Right cardiac atrium (tissue), 5 donors: ENCODE measurements at places on chromosomes 2 and 18.

DNA sequence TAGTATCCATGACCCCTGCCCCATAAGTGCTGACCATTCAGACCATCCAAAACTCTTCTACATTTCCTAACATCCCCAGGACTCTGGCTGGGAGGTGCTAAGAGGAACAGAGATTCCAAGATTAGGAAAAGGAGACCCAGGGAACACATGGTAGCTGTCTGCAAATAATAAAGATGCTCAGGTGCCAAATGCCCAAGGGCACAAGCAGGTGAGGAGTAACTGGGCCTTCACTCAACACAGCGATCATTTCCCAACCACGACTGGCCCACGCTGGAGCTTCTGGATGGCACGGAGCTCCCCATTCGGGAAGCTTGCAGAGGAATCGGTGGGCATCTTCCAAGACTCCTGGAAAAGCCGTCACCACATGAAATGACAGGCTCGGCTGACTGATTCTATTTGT, 255.9 kb upstream of the SMIM21 start:
- no peak for DNase-seq

- no peak for DNase-seq
These were observed 91.5 kb downstream of the RAD51AP2 start for GRCh38 chr2:17426743-17427142.

GRCh38 chr2:61380056-61380881, 90.6 kb downstream of the USP34 start:
- no peak for DNase-seq

DNA sequence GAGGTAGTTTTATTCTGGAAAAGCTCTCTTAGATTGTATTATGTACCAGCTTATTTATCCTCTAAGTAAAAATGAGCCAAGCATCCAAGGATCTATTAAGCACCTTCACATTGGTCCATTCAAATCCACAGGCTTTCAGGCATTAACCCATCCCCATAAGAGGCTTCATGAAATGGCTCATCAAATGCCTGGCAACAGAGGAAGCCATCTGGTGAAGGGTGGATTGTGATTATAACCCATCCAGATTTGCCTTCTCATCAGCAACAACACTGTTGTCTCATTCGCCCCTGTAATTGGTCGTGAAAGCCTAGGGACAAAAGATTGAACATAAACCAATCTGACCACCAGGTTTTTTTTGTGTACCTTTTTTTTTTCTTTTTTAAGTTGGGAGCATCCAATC, 134.3 kb upstream of the TACR1 start:
- no peak for DNase-seq

GRCh38 chr2:212548455-212548819, 9.8 kb upstream of the ERBB4 start:
- DNase-seq: no peak

- no peak for DNase-seq
These were observed 258.0 kb downstream of the MTX2 start for GRCh38 chr2:176526995-176527901.

GRCh38 chr18:65206551-65207260, 544.1 kb upstream of the CDH7 start:
- no peak for DNase-seq

DNA sequence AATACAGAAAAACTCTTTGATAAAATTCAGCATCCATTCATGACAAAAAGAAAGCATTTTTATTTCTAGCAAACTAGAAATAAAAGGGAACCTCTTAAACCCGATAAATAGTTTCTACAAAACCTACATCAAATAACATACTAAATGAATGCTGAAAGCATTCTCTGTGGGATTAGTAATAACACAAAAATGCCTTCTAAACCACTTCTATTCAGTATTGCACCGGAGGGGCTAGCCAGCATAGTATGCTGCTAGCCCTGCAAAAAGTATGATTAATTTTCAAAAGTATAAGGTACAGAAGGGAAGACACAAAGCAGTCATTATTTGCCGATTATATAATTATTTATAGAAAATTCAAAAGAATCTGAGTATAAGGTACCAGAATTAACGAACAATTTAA, 145.2 kb downstream of the DTNB start:
- DNase-seq: no peak

- no peak for DNase-seq
These were observed 185.8 kb upstream of the HS6ST1 start for GRCh38 chr2:128504246-128505149.

DNA sequence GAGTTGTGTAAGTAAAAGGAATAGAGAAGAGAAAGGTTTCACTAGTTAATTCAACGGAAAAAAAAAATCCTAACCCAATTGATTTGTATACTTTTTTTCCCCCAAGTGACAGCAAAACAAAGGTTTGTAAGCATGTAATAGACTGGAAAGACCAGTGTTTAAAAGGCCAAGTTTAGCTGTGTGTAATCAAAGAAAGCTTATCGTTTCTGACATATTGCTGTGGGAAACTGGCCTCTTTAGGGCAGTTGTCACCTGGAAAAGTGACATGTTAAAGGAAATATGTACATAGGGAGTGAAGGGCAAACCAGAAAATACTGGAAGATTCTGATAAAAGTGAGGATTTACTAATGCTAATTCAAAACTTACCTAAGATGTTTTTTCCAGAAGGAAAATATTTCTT, 45.9 kb upstream of the EPHA4 start:
- DNase-seq: no peak

DNA sequence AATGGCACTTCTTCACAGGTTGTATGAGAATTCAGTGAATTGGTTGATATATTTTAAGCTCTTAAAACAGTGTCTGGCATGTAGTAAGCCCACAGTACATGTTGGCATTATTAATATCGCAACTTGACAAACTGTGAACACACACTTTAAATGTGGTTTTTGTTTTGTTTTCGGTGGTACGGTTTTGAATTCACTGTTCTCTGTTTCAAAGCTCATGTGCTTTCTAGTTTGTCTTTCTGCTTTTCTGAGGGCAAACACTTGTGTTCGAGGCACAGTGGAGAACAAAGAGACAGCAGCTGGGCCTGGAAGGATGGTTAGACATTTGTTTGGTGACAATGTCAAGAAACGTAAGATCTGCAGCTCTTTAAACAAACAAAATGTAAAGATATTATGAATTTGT, 276.5 kb upstream of the MC4R start:
- DNase-seq: no peak

DNA sequence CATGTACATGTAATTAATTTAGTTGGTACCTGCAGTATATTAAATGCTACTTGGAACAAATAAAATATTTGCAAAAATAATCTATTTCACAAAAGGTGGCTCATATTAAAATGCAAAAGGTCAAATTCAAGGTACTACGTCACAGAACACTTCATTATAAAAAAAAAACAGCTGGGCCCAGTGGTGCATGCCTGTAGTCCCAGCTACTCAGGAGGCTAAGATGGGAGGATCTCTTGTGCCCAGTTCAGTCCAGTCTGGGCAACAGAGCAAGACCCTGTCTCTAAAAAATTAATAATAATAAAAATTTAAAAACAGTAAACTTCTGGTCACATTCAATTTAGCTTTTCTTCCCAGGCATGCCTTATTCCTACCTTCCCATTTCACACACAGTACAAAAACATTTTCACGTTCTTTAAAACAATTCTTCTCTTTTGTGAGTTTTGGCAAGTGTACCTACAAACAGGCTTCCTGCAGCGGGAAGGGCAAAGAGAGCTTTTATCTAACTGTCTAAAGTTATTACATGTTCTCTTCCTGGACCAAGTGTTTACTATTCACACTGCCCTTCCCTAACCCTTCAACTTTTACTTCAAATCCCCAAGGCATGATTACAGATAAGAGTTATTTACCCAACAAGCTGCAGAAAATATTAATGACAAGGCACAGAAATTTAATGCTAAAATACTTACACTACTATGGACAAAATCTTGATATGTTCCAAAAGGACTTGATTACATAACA, 10.7 kb downstream of the BAZ2B start:
- DNase-seq: no peak

DNA sequence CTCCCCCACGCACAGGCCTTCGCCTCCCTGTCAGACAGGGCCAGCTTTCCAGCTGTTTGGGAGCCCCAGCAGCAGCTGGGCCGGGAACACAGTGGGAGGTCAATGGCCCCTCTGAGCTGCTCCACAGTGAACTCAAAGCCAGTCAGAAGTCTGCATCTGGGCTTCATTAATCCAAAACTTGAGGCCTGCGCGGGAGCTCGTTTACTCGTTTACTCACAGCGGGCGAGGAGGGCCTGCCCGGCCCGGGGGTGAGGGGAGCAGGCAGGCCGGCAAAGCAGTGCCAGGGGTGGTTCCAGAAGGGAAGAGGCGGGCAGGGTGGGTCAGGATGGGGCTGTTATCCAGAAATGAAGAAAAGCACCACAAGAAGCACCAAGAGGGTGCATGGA, 36.8 kb upstream of the SEMA4C start:
- peak; percentile 46 for DNase-seq

GRCh38 chr2:42021464-42021863, 26.4 kb upstream of the PKDCC start:
- DNase-seq: peak; percentile 65

- DNase-seq: no peak
These were observed 8.7 kb downstream of the TTC39C start for GRCh38 chr18:24023185-24023814.

GRCh38 chr2:86371527-86371926, 34.1 kb upstream of the REEP1 start:
- DNase-seq: no peak

DNA sequence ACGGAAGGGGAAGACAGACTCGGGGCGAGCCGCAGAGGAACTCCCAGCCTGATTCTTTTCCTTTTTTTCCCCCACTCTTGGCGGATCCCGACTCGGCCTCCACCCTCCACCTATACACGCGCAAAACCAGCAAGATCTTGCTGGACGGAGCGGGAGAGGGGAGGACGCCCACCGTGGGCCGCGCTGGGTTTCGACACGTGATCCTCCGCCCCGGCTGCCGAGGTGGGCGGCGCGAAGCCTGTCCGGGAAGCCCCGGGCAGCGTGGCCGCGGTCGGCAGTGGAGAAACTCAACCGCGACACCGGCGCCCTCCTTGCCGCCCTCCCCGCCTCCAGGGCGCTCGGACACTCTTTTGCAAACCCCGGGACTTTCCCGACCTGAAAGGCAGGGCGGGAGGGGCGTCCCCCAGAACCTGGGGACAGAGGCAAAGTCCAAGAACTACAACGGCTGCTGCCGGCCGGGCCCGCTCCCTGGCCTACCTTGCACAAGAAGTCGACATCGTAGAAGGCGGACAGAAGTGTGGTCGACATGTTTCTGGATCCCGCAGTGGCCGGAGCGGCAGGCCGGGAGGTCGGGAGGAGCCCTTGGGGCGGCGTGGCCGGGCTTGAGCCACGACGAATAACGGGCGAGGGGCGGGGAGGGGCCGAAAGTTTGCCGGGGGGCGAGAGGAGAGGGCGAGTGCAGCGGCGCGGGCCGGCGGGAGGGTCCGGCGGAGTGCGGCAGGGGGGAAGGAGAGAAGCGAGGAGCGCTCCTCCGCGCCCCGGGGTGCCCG, 433 bp downstream of the ZFP36L2 start:
- peak; percentile 91 for DNase-seq

DNA sequence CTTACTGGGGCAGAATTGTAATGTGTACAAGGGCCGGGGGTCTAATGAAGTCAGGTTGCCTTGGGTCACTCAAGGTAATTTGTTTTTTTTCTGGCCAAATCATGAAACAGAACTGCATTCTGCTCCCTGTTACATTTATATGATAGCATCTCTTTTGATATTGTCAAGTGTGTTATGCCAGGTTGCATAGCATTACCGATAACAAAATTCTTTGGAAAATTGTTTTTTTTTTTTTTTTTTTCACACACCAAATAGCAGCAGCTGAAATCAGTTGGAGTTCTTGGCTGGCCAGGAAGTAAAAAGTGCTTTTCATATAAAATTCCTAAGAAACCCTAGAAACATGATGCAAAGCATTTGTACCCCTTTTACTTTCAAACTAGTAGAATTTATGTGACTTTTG, 282.6 kb upstream of the FN1 start:
- DNase-seq: no peak

DNA sequence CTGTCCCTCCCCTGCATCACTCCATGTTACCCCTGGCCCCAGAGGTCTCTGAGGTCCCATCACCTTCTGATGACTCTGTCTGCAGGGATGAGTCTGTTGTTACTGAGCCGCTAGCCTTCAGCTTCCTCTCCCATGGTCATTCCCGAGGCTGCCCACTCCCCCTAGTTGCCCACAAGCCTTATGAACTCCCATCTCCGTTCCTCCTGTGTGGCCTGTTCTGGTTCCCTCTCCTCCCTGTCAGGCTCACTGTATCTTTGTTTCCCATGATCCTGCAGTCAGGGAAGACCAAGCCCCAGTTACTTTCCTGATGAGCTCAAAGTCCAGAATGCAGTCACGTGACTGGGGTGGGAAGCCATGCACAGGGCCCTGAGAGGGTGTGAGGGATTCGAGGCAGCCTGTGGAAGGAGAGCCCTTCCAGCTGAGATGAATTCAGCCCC, 39.5 kb downstream of the INPP4A start:
- DNase-seq: no peak

DNA sequence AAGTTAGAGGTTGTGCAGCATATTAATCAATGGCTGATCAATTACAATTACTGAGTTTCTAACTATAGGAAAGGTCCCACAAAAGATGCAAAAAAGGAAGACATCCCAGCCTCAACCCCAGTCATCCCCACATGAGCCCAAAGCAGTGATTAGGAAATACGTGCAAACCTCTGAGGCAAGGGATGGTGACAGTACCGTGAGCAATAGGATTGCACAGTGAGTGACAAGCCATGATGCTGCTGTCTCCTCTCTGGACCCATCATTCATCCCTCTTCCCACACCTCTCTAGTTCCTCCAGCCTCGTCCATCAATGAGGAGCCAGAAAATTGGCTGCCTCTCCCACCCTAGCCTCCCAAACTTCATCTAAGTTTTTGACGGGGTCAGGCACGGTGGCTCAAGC, 4.0 kb upstream of the SLC11A1 start:
- no peak for DNase-seq
